ENCODE measurements at places on chromosomes 5 and 9.

- DNase-seq, result no peak
Observed at GRCh38 chr5:96716716-96717115, 54.5 kb downstream of the CAST start.

GRCh38 chr9:36995927-36996705 is 38.0 kb downstream of the PAX5 start:
- peak; percentile 61 for DNase-seq

DNA sequence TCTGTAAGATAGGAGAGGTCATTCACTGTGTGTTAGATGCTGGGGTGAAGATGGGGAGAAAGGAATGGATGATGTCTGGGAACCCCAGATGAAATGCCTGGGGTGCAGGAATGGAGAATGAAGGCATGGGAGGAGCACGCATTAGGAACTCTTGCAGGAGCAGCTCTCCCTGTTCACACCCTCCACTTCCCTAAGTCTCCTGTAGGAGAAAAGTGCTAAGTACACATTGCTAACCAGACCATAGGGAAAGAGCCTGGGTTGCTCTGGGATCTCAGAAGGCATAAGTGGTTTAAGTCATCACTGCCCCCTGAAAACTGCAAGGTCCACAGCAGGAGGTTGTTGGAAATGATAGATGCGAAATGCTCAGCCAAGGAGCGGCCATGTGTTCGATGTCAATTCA is 163.1 kb downstream of the SEC61B start:
- DNase-seq, result no peak

GRCh38 chr9:82895822-82896110 is 167.2 kb downstream of the RASEF start:
- no peak for DNase-seq

DNA sequence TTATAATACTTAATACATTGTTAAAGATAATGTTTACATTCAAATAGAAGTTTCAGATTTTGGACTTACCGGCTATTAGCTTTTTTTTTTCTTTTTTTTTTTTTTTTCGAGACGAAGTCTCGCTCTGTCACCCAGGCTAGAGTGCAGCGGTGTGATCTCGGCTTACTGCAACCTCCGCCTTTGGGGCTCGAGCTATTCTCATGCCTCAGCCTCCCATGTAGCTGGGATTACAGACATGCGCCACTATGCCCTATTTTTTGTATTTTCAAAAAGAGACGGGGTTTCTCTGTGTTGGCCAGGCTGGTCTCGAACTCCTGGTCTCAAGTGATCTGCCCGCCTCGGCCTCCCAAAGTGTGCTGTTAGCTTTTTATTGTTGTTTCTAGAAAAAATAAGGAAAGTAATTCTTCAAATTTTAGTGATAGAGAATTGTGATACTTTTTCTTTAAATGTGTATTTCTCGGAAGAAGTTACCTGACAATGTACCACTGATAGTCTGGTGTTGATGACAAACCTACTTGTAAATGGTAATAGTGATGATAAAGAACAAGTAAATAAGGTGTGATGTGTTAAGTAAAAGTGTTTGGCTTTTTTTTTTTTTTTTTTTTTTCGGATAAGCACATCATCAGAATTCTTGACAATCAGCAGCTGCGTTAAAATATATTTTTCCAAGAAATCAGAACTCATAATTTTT is 2.7 kb downstream of the CDC42SE2 start:
- no peak for DNase-seq

GRCh38 chr5:145056800-145057199 is 778.3 kb downstream of the PRELID2 start:
- DNase-seq, result no peak

GRCh38 chr9:109108318-109108717 is 11.4 kb downstream of the TMEM245 start:
- no peak for DNase-seq

- DNase-seq, result no peak
Observed at GRCh38 chr9:113909421-113909820, 33.3 kb downstream of the ZNF618 start.
